ENCODE measurements at places on chromosomes 3 and 15. TPM values are rescaled to one million over a fixed set of nuclear protein-coding genes. Genes with fewer than 3 reads are reported as not detected.

- DNase-seq: no peak
Measured at GRCh38 chr3:32302601-32303398, 64.3 kb downstream of the CMTM8 start.

GPR62 gene
- 0.65 TPM for total RNA-seq

GRCh38 chr3:37149257-37149656 is 25.1 kb downstream of the LRRFIP2 start:
- DNase-seq: peak; percentile 63

AMOTL2 gene
- 23.3 TPM for total RNA-seq

GRCh38 chr15:73240866-73241499 is 127.8 kb downstream of the HCN4 start:
- peak; percentile 64 for DNase-seq

ECT2 gene
- 4.5 TPM for total RNA-seq

DNA sequence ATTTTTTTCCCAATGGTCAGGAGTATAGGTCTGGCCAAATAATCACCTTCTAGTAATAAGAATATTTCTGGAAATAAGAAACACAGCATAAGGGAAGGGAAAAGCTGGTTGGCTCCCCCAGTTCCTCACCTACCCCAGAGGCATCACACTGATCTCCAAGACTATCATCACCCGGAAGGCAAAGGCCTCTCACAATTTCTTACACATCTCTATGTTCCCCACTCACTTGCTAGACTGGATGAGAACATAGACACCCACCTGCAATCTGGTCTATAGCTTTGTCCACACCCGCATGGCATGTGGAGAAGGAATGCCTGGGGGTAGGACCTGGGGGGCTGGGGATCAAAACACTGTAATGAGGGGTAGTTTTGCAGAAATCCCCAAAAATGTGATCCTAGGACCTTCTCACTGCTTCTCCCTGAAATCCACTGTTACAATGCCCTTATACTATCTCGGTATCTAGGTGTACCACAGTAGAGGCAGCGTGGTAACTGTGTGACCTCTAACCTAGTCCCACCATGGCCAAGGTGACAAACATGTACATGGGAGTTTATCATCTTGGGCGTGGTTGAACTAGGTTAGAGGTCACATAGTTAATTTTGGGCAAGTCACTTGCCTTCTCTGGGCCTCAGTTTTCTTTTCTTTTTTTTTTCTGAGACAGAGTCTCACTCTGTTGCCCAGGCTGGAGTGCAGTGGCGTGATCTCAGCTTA is 29.5 kb upstream of the NRROS start:
- DNase-seq: no peak

- DNase-seq: no peak
Measured at GRCh38 chr15:43735416-43735815, 10.8 kb upstream of the PDIA3 start.

DNA sequence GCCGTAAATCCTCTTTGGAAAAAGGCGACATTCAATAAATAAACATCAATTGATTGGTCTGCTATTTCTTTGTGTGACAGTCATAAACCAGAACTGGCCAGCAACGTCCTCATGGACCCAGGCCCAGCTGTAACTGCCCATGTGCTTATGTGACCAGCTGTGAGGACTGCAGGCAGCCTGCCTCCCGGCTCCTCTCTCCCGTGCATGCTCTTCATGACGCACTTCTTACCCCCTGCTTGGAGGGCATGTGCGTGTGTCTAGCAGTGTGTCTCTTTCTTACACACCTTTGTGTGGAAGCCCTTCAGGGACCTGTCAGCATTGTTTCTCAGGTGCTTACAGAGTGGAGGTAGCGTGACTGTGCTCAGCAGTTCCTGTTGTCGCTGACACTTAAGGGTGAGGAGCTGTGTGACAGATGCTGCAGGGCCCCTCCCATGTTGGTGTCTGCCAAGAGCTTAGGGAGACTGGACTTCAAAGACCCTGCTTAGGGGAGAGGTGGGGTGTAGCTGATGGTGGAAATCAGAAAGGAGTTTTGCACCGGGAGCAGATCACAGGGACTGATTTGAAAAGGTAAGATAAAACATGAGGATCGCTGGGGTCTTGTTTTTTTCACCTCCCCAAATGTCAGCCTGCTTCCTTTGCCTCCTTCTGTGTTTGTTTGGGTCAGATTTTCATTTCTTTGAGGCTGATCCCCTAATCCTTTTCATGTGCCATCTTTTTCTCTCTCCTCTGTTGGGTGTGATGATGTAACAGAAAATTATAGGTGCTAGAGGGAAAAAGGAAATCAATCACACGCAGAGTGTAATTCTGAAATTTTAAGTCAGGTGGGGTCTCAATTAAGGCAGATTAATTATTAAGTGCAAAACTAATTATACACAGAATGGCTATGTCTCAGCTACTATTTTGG is 2.1 kb downstream of the PODXL2 start:
- DNase-seq: no peak

GRCh38 chr3:109413049-109413448 is 75.7 kb upstream of the DPPA4 start:
- DNase-seq: no peak

DNA sequence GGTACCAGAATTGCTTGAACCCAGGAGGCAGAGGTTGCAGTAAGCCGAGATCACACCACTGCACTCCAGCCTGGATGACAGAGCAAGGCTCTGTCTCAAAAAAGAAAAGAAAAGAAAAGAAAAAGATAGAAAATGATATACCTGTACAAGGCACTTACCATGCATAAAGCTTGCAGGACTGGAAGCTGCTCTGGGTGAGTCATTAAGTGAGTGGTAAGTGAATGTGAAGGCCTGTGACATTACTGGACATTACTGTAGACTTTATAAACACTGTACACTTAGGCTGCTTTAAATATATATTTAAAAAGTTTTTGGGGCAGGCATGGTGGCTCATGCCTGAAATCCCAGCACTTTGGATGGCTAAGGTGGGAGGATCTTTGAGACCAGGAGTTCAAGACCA is 99.2 kb downstream of the SLMAP start:
- no peak for DNase-seq

- no peak for DNase-seq
Measured at GRCh38 chr3:126866175-126866759, 116.6 kb upstream of the PLXNA1 start.

DNA sequence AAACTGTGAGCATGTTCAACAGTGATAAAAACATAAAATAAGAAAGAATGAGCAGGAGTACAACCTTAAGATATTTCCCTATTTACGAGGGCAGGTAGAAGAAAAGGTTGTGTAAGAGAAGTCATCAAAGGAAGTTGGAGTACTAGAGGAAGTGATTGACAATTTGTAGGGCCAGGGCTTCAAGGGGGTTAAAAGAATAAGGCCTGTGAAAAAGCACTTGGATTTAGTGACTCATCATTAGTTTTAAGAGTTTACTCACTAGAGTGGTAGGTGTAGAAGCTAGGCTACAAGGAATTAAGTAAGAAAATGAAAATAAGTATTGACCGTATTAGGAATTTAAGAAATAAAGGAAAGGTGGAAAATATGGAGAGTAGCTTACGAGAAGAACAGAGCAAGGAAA is 23.6 kb downstream of the KCNMB3 start:
- DNase-seq: no peak

CNTN3 gene
- not detected for total RNA-seq

DNA sequence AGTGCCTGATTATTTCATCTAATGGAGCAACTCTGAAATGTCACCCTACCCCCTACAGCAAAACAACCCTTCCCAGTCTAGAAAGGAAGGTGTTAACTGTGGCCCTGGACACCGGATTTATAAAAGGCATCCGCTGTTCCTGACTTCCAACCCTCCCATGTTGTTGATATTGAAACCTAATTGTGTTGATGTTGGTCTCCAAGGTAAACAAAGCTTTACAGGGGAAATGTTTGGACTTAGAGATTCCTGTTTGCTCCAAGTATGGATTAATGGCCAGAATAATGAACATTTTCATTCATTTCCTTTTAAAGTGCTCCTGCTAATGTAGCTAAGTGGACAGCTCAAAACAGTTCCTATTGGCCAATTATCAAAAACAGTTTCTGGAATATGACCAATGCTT is 19.4 kb upstream of the LMCD1 start:
- no peak for DNase-seq

CHST13 gene
- total RNA-seq: not detected

GRCh38 chr3:58052373-58053273 is 44.4 kb downstream of the FLNB start:
- peak; percentile 89 for DNase-seq

- DNase-seq: no peak
Measured at GRCh38 chr15:88657326-88658069, 18.7 kb downstream of the ISG20 start.

GRCh38 chr3:52388933-52389332 is 56.0 kb downstream of the SEMA3G start:
- no peak for DNase-seq
